M059J (cell line): ENCODE measurements at places on chromosomes 7 and 10.
A peak's percentile ranks its signal among the peaks of the same experiment; 100 is the strongest.

- peak; percentile 18 for DNase-seq
These were observed 284.8 kb downstream of the PLXNA4 start for GRCh38 chr7:132291481-132291880.

- peak; percentile 53 for DNase-seq
These were observed 73.6 kb downstream of the AHCYL2 start for GRCh38 chr7:129298268-129298893.

- DNase-seq: no peak
These were observed 29.5 kb upstream of the COBL start for GRCh38 chr7:51346126-51346525.

DNA sequence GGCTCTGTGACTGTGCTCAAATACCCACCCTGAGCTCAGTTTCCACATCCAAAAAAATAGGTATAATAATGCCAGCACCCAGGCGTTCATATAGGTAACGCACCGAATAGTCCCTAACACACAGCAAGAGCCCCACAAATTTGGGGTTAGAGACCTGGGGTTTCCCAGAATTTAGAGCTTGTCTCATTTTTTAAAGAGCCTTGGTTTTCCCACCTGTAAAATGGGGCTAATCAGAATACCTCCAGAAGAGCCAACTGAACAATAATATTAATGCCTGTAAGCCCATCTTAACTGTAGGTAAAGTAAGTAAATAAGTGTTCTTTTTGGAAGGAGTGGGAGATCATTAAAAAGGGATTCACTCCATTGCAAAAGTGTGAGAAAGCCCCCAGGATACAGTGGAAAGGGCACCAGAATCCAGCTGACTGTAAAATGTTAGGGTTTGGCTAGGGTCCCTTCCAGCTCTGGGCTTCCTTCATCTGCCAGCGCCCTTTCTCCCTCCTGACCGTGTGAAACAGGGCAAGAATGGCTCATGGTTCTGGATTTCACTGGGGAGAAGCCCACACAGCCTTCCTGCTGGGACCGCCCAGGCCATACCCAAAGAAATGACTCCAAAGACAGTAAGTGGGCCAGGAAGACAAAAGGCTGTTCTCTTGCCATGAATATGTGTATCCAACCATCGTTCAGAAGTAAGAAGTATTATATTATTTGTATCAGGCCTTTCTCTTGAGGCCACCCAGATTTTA lies 2.1 kb downstream of the MTURN start:
- no peak for DNase-seq

GRCh38 chr10:95569368-95569767 lies 8.2 kb upstream of the SORBS1 start:
- DNase-seq: no peak

- DNase-seq: no peak
These were observed 4.4 kb downstream of the MRLN start for GRCh38 chr10:59748834-59749233.

DNA sequence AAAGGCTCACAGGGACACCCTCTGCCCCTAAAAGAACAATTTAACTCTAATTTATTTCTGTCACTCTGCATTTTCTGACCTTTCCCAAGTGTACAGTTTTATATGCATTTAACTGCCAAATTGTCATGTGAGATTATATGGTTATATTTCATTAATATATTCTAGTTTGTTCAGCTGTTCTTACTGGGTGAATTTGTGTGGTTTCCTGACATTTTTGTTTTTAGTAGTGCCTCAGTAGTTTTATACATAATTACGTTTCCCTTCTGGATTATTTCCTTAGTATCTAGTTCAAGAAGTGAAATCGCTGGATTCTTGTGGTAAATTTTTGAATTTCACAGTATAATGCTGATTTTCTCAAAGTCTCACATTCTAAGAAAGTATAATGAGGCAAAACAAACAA lies 41.3 kb downstream of the EGFR start:
- DNase-seq: no peak
